ENCODE measurements at places on chromosomes 4 and X.

DNA sequence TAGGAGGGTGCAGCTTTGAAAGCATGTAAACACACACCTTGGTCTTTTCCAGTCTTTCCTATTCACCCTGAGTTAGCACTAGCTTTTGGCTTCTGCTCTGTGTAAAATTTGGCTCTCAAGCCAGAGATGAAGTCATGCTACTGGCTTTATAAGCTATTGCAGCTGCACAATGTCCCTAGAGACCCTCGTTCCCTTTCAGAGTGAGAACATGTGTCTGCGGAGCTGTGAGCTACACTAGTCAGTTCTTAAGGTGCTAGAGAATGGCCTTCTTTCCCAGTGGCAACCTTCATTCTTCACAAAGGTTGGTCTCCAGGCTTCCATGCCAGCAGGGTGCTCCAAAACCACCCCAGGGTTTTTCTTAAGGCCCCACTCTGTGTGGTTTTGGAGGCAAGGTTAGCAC, 199.1 kb downstream of the SPATA18 start:
- DNase-seq, result no peak

DNA sequence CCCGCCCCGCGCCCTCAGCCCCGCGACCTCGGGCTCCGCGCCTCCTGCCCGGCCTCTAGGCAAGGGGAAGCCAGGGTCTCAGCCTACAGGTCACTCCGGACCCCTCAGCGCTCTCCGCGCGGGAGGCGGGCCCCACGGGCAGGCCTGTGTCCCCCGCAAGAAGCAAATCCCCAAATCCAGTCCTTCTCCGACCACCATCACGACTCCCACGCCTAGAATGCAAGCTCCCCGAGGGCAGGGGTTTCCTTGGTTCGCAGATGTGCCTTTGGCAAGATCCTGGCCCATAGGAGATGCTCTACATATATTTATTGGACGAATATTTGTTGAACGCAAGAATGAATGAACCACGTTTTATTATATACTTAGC, 260 bp upstream of the CCDC149 start:
- DNase-seq, result no peak

- no peak for DNase-seq
These were observed at the start of gene STAP1 for GRCh38 chr4:67558493-67558892. Gene STAP1, plus strand, starts transcription at chr4:67558727. Its CDS starts 83 bp downstream, at chr4:67558810.

- no peak for DNase-seq
These were observed 235.4 kb downstream of the GPC3 start for GRCh38 chrX:133749951-133750350.

DNA sequence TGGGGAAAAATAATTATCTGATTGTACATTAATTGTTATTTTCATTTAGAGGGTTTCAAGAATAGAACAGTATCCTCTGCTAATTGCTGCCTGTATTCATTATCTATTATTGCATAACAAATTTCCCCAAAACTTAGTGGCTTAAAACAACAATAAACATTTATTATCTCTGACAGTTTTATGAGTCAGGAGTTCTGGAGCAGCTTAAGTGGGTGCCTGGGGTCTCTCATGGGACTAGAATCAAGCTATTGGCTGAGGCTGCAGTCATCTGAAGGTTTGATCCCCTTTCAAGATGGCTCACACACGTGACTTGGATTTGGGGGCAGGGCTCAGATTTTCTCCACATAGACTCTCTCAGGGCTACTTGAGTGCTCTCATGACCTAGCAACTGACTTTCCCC, 98.1 kb upstream of the JADE1 start:
- no peak for DNase-seq

GRCh38 chr4:77493829-77494551, 111.6 kb upstream of the CXCL13 start:
- no peak for DNase-seq

- DNase-seq, result no peak
These were observed 319.6 kb downstream of the PTTG2 start for GRCh38 chr4:38279650-38280322.

DNA sequence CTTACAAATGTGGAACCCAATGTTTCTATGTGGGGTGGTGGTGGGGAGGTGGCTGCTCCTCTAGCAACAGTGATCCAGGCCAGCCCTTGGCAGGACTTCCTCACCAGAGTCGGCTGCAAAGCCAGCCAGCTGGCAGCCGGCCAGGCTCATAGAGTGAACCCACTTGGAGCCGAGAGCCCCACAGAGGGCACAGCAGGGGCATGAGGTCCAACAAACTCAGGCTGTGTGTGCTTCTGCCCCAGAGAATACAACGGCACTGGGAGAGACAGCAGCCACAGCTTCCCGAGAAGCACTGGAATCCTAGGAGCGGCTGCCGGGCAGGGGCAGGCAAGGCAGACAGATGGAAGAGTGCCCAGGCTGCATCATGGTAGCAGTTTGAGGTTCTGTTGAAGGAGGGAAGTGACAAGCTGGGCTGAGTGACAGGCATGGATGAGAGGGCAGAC, 23.5 kb upstream of the SOWAHD start:
- DNase-seq, result no peak

GRCh38 chr4:7988437-7988836, 48.8 kb upstream of the AFAP1 start:
- no peak for DNase-seq

GRCh38 chr4:152784490-152785350, 5.0 kb downstream of the ARFIP1 start:
- DNase-seq, result no peak

DNA sequence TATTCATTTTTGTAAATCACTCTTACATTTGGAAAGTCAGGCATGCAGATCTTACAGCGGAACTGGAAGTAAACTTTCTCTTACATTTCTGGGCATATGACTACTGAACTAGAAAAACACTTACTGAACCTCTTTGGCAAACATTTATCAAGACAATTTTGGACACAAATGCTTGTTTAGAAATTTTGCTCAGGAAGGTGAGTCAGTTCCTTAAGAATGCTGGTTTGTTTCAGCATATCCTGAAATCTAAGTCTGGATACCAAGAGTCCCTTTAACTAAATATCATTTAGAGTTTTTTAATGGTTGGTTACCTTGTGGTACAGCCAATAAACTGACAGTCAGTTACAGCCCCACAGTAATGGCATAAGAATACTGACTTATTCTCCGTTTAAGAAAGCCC, 15.0 kb downstream of the SHISA3 start:
- peak; percentile 56 for DNase-seq

DNA sequence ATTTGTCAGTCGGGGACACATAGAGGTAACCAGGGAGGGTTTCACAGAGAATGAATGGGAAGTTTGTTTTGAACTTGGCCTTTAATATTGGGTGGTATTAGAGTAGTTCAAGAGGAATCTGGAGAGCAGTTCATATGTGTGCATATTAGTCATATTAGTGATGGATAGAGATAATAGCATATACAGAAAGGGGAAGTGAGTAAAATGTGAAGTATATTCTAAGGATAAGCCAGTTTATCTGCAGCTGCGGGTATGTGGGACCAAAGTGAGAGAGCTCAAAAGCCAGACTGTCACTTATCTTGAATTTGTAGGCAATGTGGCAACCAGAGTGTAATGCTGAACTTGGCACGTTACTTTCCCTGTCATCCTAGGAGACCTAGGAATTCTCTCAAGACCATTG, 169.9 kb downstream of the AFF2 start:
- DNase-seq, result no peak

DNA sequence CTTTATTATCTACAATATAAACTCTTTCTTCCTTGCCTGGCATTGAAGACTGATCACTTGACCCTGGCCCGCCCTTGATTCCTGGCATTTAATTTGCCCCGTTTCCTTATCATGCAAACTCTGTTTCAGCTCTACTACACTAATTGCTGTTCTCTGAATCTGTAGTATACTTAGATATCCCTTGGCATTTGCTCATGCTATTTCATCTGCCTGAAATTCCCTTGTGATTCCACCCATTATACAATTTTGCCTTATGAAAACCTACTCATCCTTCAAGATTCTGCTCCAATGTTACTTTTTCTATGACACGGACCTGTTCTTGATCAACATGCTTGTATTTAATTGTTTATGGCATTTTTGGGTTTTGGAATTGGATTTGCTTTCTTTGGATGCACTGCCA, 459.9 kb upstream of the AMOT start:
- DNase-seq, result no peak

GRCh38 chr4:98522062-98522461, 136.3 kb downstream of the TSPAN5 start:
- no peak for DNase-seq

- DNase-seq, result no peak
These were observed 863 bp upstream of the FAM193A start for GRCh38 chr4:2535376-2536192.

DNA sequence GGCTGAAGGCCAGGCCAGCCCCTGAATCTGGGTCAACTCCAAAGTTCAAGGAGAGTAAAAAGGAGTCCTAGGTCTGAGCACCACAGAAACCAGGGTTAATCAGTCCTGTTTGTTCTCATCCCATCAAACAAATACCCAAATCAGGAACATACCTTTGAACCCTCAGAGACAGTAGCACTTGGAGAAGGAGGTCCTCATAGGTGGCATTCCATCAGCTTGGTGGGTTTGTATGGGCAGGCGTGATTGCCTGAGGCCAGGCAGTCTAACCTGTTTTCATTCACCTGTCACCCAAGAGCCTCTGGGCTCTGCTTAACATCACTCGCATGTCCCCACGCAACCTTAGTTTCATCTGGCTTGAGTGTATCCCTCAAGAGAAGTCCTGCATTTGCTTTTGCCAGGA, 17.5 kb upstream of the MBTPS2 start:
- no peak for DNase-seq

DNA sequence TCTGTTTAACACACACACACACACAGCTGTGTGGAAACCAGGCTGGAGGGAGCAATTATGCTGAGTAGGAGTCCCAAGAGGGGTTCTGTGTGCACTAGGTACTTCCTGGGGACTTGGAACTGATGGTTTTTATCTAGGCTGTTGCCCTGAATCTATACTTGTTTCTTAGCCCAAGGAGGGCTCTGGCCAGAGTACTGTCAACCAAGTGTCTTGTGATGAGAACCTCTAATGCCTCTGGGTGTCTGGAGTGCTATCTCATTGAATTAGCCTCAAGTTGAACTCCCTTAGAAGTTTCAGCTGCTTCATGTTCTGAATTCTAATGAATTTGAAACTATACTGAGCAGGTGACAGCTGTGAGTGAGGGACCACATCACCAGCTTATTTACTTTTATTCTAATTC, 16.6 kb downstream of the ARHGAP24 start:
- no peak for DNase-seq

DNA sequence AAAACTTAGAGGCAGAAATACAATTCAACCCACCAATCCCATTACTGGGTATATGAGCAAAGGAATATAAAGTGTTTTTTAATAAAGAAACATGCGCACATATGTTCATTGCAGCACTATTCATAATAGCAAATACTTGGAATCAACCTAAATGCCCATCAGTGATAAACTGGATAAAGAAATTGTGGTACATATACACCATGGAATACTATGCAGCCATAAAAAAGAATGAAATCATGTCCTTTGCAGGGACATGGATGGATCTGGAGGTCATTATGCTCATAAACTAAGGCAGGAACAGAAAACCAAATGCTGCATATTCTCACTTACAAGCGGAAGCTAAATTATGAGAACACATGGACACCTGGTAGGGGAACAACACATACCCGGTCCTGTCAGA, 807.7 kb upstream of the INTU start:
- no peak for DNase-seq

DNA sequence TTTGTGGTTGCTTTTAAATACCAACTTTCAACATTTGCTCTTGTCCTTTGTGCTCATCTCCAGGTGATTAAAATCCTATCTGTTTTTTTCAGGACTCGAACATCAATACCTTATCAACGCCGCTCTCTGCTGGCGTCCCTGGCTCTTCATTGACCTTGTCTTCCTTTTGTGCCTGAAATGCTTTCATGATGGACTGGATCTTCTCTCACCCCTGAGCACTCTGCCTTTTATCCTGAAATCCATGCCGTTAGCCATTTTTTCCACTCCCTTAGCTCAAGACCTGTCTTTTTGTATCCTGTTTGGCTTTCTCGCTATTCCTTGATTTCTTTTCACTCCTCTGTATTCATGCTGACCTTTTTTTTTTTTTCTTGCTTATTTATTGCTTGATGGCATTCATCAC, 549.5 kb upstream of the CPEB2 start:
- no peak for DNase-seq

DNA sequence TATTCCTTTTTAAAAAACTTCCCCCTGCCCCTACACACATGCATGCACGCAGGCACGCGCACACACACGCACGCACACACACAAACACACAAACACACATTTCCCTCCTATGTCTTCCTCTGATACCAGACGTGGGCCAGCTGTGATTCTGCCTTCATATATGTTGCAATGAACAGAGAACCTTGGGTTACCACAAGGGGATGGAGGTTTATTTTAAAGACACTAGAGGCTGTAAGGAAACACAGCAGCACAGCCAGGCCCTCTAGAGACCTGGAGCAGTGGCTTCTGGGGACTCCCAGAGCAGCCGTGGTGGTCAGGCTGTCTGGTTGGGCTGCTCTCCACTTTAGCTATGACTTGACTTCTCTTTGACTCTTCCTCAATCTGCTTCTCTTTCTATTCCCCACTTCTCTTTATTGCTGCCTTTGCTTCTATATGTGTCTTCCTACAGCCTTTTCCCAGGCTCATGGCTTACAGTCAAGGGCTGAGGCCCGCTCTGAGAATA, 3.2 kb upstream of the TLR10 start:
- no peak for DNase-seq

DNA sequence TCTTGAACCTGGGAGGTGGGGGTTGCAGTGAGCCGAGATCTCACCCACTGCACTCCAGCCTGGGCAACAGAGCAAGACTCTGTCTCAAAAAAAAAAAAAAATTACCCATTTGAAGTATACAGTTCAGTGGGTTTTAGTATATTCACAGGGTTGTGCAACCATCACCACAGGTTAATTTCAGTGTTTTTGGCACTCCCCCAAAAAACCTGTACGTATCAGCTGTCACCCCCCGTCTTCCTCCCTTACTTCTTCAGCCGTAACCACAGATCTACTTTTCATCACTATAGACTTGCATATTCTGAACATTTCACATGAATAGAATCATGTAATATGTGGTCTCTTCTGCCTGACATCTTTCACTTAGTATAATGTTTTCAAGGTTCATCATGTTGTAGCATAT, 11.7 kb upstream of the PTTG2 start:
- DNase-seq, result no peak

GRCh38 chrX:45322382-45322781, 121.7 kb upstream of the DIPK2B start:
- DNase-seq, result peak; percentile 74

GRCh38 chrX:10031746-10032145, 64.6 kb downstream of the CLDN34 start:
- no peak for DNase-seq

DNA sequence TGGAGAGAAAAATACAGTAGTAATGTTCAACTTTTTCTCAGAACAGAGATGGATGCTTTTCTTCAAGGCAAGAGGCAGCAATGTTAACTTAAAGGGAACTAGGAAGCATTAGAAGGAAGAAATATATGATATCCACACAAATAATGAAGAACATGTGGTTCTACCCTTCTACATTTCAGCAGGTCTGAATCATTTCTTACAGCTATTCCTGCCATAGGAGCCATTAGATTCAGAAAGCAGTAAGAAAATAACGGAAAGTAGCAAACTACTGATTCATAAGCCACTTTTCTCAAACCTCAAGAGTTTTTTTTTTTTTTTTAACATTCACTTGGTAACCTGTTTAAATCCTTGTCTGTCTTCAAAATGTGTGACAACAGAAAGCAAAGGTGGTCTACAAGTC, 1251.6 kb upstream of the AGA start:
- no peak for DNase-seq

- no peak for DNase-seq
These were observed 12.3 kb upstream of the VCX2 start for GRCh38 chrX:8183346-8183745.
